Activated CD8-positive, alpha-beta memory T cell treated with anti-CD3 and anti-CD28 coated beads, Interleukin-2, amount 50 U/mL, for 48 hours (primary cell): ENCODE measurements at places on chromosomes 4 and X.

GRCh38 chrX:10326578-10326977 lies 169.8 kb downstream of the CLCN4 start:
- DNase-seq: no peak

DNA sequence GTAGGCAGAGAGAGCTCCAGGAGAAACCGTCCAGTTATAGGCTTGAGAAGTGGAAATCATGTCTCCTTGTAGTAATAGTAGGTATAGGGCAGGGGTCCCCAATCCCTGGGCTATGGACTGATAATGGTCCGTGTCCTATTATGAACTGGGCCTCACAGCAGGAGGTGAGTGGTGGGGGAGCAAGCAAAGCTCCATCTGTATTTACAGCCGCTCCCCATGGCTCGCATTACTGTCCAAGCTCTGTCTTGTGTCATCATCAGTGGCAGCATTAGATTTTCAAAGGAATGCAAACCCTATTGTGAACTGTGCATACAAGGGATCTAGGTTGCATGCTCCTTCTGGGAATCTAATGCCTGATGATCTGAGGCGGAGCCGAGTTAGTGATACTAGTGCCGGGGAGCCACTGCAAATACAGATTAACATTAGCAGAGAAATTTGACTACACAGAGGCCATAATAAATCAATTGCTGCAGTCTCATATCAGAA lies 67.6 kb downstream of the MRPL1 start:
- no peak for DNase-seq

DNA sequence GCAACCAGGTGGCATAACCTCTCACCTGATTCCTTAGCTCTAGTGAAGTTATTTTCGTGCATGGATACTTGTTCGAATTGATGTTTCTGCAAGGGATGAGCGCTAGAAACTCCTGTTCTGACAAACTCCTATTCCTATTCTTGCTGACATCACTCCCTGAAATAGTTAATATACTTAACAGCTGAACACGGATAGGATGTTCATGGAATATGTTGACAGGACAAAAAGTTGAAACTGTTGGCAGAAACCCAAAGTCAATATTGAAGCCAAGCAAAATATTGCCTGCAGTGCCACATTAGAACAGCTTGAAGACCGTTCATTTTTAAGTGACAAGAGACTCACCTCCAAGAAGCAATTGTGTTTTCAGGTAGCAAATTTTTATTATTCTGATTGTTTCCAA lies at the start of gene KLKB1:
KLKB1 (plus strand) TSS at position 287 of the 400 bp plus-strand sequence. CDS start 689 bp downstream, outside the sequence.
- no peak for DNase-seq

DNA sequence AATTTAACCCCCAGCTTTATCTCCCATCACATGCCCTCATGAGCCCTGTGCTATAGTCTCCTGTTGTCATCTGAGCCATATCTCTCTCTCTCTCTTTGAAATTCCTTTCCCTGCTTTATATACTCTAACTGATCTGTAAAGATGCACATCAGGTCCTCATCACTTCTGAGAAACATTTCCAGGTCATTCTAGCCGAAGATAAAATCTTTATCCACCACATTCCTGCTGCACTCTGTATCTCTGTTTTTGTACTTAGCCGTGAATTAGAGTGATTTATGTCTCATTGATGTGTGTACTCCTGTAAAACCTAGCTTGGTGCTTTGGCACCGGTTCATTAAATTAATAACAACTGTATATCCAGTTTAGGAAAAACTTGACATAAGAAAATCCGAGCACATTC lies 113.2 kb downstream of the AFF2 start:
- no peak for DNase-seq

DNA sequence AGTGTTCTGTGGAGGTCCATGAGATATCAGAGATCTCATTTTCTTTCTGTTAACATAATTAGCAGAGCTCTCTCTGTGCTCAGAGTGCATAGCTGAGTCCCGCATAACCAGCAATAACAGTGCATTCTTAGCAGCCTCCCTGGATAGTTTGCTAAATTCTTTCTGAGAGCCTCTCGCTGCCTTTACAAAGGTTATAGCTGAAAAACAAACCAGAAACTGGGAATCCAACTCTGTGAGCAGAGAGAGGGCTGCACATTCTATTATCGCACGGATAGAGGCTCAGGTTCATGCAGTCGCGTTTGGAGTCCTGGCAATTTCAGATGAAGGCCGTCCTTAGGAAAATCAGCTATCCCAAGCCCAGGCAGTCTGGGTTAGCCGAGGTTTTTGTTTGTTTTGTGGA lies 1.2 kb downstream of the ENPP6 start:
- DNase-seq: no peak
